Cardiac fibroblast (primary cell): ENCODE measurements at places on chromosomes 12 and 14.

GRCh38 chr12:89732522-89732921 lies 23.9 kb upstream of the ATP2B1 start:
- DNase-seq: peak; percentile 27

DNA sequence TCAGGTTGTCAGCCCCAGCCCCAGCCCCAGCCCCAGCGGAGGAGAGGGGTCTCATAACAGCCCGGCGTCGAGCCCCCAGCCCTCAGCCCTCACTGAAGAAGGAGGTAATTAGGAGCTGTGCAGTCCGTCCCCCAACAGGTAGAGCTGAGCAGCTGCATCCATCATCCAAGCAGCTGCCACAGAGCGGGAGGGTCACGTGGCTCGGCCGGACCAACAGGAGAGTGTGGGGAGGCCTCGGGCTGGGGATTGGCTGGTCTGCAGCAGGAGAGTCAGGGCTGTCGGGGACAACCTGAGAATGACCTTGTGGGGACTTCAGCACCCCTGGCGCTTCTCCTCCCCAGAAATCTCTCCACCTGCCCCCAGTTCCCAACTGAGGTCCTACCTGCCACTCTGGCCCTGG lies 29.6 kb downstream of the SMUG1 start:
- no peak for DNase-seq

DNA sequence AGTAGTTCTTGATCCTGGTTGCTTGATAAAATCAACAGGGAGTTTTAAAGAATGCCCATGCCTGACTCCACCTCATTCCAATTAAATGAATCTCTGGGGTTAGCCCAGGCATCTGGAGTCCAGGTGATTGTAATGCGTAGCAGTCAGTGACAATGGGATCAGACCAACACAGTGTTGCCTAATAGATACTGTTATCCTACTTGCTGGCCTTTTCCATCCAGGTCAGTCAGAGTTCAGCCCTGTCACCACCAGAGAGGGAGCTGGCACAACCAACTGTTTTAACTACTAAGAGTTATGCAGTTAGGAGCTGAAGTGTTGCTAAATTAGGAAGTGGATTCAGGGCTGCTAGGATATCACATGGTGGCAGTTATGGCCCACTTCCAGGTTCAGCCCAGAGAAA lies 107.1 kb downstream of the GPR135 start:
- peak; percentile 87 for DNase-seq

- peak; percentile 79 for DNase-seq
Measured at GRCh38 chr14:92718664-92719063, 29.8 kb downstream of the LGMN start.

- DNase-seq: no peak
Measured at GRCh38 chr12:53751336-53752191, at the start of gene CISTR. TSS of gene CISTR (minus strand) at chr12:53751979.

DNA sequence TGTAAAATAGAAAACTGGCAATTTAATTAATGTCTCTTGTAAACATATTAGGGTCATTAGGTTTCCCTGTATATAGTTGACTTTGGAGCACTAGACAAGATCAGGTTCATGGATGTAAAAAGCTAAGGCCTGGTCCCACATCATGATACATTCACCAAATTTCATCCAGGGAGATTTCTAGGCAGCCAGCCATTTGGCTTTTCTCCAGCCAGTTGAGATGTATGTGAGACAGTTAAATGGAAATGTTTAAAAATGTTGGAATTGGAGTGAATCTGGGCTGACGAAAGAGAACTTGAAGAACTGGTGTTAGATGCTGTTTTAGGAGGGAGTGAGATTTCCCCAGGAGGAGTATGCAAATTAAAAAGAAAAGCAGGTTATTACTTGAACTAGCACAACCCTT lies 41.8 kb upstream of the CLEC14A start:
- DNase-seq: peak; percentile 85

DNA sequence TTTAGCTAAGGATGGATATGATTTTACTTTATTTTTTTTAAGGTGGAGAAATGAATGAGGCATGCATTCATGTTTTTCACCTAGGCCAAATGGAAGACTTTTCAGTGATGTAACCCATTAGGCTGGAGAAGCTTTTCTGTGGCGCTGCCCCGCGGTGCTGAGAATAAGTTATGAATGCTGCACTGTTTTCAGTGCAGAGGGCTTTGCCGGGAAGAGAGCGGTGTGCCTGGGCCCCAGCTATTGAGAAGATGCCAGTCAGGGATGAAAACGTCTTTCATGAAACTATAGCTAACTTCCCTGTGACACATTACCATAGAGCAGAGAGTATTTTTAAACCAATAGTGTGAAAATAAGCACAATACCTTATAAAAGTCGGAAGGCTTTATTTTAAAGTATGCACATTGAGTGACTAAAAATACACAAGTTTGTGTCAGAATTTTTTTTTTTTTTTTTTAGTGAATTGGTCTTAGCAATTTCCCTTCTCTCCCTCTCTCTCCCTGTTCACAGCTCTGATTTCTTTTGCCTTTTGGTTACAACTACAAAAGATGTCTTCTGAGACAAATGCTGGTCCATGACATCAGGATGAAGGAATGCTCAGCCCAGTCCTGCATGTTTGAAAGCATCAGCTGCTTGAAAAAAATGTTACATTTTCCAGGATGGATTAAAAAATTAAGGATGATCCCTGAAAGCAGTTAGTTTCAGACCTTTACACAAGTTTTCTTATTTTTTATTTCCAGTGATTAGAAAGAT lies 48.3 kb downstream of the NPAS3 start:
- peak; percentile 70 for DNase-seq

GRCh38 chr12:87428701-87429277 lies 600.4 kb downstream of the C12orf50 start:
- DNase-seq: peak; percentile 45

- no peak for DNase-seq
Measured at GRCh38 chr12:55699471-55700055, 8.1 kb downstream of the ITGA7 start.

GRCh38 chr12:76878099-76878898 lies 520 bp downstream of the CSRP2 start:
- DNase-seq: no peak

- no peak for DNase-seq
Measured at GRCh38 chr14:61668282-61668681, 27.0 kb upstream of the HIF1A start.

DNA sequence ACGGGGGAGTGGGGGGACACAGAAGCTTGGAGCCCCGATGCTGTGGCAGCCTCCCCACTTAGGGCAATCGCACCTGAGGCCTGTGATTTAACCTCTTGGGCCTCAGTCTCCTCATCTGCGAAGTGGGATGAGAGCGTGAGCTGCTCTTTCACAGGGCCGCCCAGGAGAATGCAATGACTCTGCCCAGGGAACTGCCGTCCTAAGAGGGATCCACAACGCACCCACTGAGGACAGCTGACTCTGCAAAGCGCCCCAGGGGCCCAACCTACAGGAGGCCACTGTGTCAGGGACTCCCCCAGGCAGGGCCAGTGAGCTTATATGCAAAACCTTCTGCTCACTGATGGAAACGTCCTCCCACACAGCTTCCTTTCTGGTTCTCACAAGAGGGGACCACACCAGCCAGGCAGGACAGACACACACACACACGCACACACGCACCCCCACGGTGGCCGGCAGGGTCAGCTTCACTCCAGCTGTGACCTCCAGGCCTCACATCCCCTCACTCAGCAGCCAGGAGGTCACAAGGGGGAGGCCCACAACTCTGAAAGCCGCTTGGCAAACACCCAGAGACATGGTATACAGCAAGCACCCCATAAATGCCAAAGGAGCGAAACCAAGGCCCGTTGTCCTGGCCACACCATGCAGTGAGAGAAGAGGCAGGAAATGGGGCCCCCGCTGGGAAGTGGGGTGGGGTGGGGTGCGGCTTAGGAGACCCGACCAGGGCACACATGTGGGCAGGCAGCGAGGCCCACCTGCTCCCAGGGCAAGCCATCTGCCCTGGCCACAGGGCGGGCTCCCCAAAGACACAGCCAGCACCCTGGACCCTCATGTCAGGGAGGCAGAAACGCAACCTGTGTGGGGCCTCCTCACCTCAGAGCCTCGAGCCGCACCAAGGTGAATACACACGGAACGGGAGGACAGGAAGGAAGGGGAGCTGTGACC lies 73.3 kb downstream of the NCOR2 start:
- DNase-seq: no peak

DNA sequence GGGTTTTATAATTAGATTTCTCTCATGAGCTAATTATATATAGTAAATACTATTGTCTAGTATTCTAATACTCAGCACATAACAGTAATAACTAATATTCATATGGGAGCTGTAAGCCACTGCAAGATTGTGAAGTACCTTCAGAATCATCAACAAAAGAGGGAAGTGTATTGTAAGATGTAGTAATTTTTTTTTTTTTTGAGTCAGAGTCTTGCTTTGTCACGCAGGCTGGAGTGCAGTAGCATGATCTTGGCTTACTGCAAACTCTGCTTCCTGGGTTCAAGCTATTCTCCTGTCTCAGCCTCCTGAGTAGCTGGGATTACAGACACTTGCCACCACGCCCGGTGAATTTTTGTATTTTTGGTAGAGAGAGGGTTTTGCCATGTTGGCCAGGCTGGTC lies 3.1 kb downstream of the GPR33 start:
- DNase-seq: no peak

GRCh38 chr14:94638961-94639817 lies 27.0 kb downstream of the SERPINA3 start:
- no peak for DNase-seq

DNA sequence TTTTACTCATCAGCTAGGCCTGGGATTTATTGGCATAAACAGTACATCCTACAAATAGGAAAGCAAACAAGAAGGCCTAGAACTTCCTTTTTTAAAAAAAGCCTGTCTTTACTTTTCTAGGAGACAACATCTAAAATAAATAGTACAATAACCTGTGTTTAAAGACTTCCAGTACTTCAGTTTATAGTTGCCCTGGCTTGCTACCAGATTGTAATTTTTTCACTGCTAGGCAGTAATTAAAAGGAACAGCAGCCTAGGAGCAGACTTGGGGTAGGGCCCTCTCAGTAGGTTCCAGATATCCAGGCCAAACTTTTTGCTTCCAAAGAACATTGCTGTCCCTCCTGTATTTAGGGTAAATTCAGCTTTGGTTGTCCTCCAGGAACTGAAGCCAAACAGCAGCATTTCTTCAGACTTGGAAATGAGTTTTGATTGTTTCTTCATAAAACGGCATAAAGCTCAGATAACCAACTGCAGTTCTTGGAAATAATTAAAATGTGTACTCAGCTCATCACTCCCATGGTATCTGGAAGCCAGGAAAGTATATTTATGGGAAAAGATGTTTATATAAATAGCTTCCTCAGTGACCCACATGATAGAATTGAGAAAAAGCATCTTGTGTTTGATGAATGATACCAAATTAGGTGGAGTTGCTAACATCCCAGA lies 61.7 kb downstream of the PPP1R36 start:
- DNase-seq: peak; percentile 83

GRCh38 chr14:65134651-65135579 lies 32.6 kb upstream of the MAX start:
- no peak for DNase-seq

DNA sequence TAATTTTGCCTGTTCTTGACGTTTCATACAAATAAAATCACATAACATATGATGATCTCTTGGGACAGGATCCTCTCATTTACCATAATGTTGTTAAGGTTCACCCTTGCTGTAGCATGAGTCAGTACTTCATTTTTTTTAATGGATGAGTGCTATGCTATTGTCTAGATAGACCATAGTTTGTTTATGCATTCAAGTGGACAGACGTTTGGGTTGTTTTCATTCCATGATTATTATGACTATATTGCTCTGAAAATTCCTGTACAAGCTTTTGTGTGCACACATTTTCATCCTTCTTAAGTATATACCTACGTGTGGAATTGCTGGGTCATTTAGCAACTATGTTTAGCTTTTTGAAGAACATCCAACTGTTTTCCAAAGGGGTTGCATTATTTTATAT lies 325.6 kb upstream of the TMEM132C start:
- no peak for DNase-seq

GRCh38 chr12:20040831-20041230 lies 327.5 kb upstream of the PDE3A start:
- DNase-seq: no peak

DNA sequence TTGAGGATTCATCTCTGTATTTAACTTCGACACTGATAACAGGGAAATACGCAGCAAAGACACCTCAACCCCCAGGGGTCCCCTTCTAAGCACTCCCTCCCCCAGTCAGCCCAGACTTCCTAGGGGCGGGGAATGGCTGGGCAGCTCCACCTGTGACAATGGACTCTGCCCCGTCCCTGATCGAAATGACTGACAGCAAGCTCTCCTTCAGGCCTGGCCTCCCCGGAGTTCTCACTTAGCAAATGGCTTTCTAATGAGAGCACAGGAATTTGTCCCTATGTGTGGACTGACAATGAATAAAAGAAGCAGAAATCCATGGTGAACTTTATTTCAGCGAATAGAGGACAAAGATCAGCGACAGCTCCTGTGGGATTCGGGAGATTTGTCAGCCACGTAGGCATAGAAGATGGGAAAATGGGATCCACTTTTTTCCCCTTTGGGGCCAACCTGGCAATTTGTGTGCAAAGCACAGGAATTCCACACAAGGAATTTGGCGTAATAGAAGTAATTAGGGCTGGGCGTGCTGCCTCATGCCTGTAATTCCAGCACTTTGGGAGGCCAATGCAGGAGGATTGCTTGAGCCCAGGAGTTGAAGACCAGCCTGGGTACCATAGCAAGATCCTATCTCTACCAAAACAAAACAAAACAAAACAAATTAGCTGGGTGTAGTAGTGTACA lies 63.8 kb downstream of the TNFAIP2 start:
- no peak for DNase-seq

DNA sequence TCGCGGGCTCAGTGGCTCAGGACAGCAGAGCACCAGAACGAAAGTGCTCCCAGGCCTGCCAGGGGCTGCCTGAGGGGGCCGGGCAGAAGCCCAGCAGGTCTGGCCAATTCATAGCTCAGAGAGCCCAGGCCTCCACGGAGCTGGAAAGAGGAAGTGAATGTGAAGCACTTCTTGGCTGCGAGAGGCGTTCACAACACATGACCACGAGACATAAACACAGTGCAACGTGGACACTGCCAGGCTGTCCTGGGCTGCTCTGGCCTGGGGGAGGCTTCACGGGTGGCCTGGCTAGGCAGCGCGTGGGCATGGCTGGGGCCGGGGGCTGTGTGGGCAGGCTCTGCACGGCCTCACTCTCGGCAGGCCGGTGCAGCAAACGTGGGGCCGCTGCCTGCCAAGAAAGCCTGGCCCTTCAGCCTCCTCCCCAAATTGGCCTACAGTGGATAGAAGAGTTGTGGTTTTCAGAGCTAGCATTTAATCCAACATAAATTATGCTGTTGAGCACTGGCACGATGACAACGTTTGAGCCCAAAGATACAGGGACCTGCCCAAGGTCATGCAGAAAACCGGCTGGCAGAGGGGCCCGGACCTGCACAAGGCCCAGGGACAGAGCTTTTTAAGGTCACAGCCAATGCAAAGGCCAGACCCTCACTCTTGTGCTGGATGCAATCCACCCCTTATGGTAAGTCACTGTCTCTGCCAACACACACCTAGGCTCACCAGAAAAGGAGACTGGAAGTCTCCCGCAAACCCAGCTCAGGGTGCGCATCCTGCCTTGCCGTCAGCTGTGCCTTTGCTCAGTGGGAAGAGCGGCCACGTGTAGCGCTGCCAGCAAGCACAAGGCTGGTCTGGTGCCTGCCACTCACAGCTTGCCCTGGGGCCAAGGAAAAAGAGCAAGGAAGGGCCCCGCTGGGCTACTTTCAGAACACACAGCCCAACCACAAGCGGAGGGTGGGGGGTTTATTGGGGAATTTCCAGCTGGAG lies 8.6 kb downstream of the SLC25A29 start:
- peak; percentile 52 for DNase-seq
